ENCODE measurements at places on chromosomes 7 and 10. TPM values are rescaled to one million over a fixed set of nuclear protein-coding genes. Genes with fewer than 3 reads are reported as not detected.

SCIN gene
- total RNA-seq = 1.7 TPM

- H3K27me3 ChIP-seq = no peaks in the 10 kb centered on the region
- no peaks in the 10 kb centered on the region for H3K36me3 ChIP-seq
- H3K27ac ChIP-seq = no peak overlapping the region
- no peak for DNase-seq
Observed at GRCh38 chr10:49740346-49741107, 21.6 kb downstream of the OGDHL start.

DNA sequence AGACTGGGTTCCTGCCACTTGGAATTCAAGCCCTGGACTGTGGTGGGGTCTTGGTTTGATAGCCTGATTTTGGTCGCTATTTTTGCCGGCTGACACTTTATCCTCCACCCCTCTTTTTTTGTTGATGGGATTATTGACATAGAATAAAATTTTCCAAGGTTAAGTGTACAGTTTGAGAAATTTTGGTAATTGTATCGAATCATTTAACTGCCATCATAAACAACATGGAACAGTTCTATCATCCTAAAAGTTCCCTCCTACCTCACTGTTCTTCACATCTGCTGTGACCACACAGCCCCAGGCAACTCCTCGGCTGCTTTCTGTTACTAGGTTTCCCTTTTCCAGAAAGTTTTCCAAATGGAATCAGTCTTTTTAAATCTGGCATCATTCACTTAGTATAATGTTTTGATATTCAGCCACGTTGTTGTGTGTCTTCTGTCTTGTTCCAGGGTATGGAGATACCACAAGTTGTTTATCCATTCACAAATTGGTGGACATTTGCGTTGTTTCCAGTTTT, 50.6 kb upstream of the STEAP1B start:
- H3K27ac ChIP-seq = no peak overlapping the region
- no peak for DNase-seq
- no peaks in the 10 kb centered on the region for H3K36me3 ChIP-seq
- H3K27me3 ChIP-seq = peaks cover 74% of the 10 kb centered on the region
- H3K4me1 ChIP-seq = peaks cover 16% of the 10 kb centered on the region

PNLIPRP2 gene
- total RNA-seq = not detected

- H3K36me3 ChIP-seq = peaks cover 20% of the 10 kb centered on the region
- peaks cover 38% of the 10 kb centered on the region for H3K4me1 ChIP-seq
- H3K27me3 ChIP-seq = no peaks in the 10 kb centered on the region
- DNase-seq = no peak
- no peak overlapping the region for H3K4me3 ChIP-seq
Observed at GRCh38 chr7:76333511-76334101, 25.2 kb downstream of the YWHAG start.

- no peak overlapping the region for H3K4me3 ChIP-seq
- no peaks in the 10 kb centered on the region for H3K27me3 ChIP-seq
- DNase-seq = no peak
- H3K36me3 ChIP-seq = no peaks in the 10 kb centered on the region
Observed at GRCh38 chr7:47461161-47461560, 120.8 kb downstream of the TNS3 start.

- H3K27ac ChIP-seq = no peak overlapping the region
- H3K4me1 ChIP-seq = peaks cover 10% of the 10 kb centered on the region
- H3K36me3 ChIP-seq = no peaks in the 10 kb centered on the region
- no peak overlapping the region for H3K4me3 ChIP-seq
- no peak for DNase-seq
Observed at GRCh38 chr10:84607523-84607922, 279.1 kb downstream of the CCSER2 start.
